ENCODE measurements at places on chromosomes 11 and 22. TPM values are rescaled to one million over a fixed set of nuclear protein-coding genes. Genes with fewer than 3 reads are reported as not detected.

DLG2 gene
- 21.3 TPM for total RNA-seq

SLC22A25 gene
- not detected for total RNA-seq

PRRG4 gene
- 4.0 TPM for total RNA-seq

GRAMD1B gene
- 21.3 TPM for total RNA-seq

Measured in metanephros (tissue), 2 donors.